ENCODE measurements at places on chromosomes 3 and 15.

DNA sequence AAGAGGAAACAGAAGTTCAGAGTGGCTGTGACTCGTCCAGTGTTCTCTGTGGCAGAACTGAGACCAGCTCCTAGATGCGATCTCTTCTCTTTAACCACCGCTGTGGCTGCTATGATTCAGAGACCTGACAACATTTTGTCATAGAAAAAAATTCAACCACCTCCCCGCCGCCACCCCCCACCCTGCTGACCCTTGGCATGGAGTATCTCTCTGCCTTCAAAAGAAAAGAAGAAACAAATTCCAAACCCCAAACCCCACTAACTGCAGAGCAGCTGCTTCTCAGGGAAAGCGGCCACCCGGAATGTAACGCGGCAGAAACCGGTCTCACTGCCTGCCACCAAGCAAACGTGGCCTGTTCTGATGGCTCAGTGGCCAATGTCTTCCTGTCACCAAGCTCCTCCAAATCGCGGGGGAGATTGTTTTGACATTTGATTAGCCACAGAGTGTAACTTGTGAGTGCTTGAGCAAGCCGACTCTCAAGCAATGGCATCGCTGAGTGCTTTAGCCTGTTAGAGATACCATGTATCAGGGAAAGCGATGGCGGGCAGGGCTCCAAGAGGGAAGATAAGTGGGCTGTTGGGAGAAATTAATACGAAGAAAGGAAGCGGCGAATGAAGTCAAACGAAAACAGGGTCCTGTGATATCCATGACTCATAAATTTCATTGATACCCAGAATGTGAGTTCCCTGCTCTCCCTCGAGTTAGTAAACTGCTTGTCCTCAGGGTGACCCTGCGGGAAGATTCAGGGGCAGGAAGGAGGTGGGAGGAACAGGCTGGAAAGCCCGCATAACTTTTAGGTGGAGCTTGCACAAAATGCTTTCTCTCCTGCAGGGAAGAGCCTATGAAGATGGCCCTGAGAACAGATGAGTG lies 44.8 kb upstream of the TLE3 start:
- no peak for DNase-seq

GRCh38 chr3:175378348-175378747 lies 519.2 kb downstream of the NAALADL2 start:
- DNase-seq, result no peak

DNA sequence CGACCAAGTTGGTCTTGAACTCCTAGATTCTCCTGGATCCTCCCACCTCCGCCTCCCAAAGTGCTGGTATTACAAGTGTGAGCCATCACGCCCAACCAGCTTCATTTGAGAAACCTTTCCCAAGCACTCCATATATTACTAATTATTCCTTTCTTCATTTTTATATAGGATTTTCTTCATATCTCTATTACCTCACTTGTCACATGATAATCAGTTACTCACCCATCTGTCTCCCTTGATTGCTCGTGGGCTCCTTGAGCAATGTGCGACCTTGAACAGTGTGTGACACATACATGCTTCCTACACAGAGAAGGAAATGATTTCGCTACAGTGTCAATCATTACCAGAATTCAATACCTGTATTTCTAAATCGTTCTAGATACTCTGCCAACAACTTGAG lies 110.7 kb upstream of the C2CD4B start:
- DNase-seq, result no peak

GRCh38 chr15:81297603-81298575 lies 26.1 kb downstream of the STARD5 start:
- no peak for DNase-seq

DNA sequence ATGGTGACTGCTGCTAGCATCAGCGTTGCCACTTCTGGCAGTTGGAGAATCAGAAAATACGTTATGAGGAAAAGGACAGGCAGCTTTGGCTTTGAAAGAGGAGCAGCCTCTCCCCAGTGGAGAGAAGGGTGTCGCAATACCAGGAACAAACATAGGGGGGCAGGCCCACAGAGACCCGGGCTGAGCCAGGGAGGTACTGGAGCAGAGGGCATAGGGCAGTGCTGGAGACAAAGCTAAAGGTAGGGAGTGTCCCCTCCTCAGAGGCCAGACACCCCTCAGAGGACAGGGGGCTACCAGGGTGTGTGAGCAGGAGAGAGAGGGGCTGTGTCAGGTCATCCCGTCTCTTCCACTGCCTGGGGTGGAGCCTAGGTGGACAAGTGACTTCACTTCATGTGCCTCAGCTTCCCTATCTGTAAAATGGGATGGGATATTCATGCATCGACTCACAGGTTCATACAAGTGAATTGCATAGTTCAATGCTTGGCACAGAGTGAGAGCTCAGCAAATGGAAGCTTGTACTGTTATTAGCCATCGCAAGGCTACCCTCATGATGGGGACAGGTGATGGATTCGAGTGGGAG lies 49.7 kb upstream of the LIMD1 start:
- DNase-seq, result no peak

DNA sequence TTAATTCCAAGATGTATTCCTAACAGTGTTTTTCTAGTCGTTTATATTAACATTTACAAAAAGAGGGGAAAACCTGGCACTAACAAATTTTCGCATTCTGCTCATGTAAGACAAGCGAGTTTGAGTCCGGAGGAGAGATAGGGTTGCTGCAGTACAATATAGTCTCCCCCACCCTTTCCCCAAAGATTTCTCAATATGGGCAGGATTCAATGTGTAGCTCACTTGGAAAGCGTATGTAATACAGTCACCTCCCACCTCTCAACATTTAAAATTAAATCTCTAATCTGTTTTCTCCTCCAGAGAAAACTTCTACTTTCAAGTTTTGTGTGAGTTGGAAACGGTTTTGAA lies 57.9 kb downstream of the CMSS1 start:
- no peak for DNase-seq

DNA sequence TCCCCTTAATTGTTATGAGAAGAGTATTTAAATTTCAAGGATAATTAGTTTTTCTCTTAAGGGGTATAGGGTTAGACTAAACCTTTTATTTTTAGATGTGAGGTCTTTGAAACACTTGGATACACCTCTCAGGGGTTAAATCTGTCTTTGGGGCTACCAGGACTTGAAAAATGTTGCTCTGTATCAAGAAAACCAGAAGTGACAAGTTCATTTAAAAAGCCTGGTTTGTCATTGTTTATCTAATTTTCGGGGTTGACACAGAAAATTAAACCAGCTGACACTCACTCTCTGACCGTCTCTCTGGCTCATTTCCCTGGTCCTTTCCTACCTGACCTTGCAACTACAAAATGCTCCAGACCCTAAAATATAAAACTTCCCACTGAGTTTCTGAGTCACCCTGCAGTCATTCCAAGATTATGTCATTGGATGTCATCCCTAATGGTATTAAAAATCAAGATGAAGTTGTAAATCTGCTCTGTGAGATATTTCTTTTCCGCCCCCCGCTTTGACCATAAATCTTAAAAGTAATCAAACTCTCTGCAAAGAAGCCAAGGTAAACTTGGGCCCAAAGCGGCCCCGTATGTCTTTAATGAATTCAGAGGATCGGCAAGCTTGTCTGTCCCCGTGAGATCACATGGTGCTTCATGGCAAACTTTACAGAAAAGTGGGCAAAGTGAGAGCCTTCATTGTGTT lies 32.9 kb upstream of the SKOR1 start:
- DNase-seq, result no peak

DNA sequence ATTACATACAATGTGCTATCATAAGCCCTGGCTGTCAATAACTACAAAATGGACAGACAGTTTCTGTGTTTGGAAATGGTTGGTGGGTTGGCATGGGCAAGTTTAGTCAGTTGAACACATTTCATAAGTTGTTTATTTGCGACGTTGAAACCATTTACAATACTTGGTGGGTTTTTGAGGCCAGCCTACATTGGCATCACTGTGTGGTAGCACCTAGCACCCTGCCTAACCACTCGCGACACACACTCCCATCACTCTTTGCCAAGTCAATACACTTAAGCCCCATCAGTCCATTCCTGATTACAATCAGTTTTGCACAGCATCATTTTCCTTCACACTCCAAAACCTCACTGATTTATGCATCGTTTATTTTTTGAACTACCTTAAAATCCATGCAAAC lies 13.8 kb downstream of the PROK2 start:
- DNase-seq, result no peak

GRCh38 chr15:63852407-63852806 lies 18.7 kb upstream of the HERC1 start:
- DNase-seq, result no peak

- DNase-seq, result no peak
Observed at GRCh38 chr15:70541511-70541910, 221.8 kb downstream of the UACA start.

DNA sequence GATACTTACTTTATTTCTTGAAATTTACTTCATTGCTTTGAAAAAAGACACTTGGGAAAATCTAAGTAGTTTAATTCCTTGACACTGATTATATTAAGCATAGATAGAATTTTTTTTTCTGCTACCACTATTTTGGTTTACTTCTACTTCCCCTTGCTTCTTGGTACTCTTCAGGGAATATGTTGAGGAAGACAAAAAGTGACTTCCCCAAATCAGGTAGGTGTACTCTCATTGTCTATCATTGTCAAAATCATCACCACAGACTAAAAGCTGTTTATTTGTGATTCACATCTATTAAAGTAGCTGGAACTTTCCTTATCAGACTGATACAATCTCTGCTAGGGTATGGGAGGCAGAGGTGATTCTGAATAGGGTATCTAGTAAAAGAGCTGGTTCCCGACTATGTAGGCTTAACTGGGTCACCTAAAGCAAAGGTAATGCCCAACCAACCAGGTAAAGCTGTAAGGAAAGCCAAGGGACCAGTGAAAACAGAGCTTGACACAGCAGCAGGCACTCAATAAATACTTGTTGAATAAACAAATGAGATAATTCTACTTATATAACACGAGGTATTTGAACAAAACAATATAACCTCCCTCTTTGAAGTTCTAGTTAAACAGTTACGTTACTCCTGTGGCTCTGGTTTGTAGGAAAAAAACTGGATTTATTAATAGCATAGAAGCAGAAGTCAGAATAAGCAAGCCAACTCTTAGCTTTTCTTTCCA lies 346.9 kb downstream of the PLCL2 start:
- DNase-seq, result no peak

DNA sequence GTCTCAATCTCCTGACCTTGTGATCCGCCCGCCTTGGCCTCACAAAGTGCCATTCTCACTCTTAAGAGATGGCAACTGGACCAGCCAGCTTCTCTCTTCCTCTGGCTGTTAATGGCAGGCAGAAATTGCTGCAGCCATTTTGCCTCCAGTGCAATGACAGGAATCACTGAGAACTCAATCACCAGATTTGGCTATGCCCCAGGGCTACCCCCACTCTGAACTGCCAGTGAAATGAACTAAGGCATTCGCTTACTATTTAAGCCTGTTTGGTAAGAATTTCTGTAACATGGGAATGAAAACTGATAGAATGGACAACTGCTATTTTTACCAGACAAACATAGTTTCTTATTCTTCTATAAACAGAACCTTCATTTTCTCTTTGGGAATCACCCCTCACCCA lies 24.5 kb downstream of the FOXP1 start:
- DNase-seq, result no peak

DNA sequence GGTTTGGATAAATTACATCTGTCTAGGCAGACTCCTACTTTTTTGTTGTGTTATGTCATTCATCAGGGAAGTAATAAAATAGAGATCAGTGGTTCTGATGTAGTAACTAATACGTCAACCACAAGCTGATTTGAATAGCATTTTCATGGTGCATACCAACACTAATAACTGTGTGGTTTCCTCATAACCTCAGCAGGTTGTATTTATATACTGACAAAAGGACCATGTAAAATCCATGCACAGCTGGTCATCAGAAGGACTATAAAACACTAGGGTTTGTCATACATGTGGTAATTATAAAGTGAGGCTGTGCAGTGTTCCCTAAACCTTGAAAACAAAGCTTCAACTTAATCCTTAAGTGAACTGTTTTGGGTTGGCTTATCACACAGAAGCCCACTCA lies 216.8 kb upstream of the RBMS3 start:
- no peak for DNase-seq

- DNase-seq, result no peak
Observed at GRCh38 chr3:125266971-125267370, 54.4 kb upstream of the SLC12A8 start.

DNA sequence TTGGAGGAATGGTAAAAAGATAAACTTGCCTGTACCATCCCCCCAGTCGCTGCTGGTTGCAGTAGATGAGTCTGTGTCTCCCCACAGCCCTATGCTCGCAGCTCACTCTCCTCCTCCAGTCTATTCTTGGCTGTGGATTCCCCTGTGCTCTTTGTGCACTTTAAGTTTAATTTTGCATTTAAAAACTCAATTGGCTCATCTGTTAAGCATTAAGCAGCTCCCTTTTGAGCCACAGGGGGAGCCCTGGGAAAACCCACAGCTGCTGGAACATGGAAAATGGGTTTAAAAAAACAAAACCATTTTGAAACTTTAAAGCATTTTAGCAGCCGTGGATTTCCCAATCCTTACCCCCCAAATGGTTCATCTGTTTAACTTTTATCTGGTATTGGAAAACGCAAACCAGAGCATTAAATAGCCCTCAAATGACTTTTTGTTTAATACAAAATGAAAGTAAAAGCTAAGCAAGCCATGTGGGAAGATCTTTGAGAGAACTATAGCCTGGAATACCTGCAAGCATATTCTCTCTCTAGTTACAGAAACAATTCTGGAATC lies 536.9 kb downstream of the ZIC1 start:
- DNase-seq, result no peak

Measured in activated CD8-positive, alpha-beta memory T cell treated with anti-CD3 and anti-CD28 coated beads for 1 hour (primary cell).